Activated CD4-positive, alpha-beta T cell treated with anti-CD3 and anti-CD28 coated beads, Interleukin-2, amount 50 U/mL, for 4 hours (primary cell): ENCODE measurements at places on chromosomes 5 and 9.

DNA sequence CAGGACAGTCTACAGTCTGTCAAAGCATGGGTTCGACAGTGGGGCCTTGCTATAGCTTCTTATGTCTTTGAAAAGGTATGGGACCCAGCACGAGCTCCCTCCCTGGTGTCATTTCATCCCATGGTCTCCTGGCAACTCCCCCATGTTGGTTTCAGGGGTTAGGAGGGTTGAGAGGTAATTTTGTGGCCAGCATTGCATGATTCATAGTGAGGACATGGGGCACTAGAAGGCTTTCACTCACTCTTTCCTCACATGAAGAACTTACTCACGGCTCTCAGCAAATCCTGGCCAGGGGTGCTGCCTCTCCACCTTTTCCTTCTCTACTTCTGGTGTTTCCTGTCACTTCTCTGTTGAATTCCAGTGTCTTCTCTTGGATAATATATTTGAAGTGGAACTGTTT lies 134.7 kb upstream of the TNPO1 start:
- DNase-seq, result no peak

- DNase-seq, result no peak
Measured at GRCh38 chr5:157372472-157372822, 87.6 kb upstream of the NIPAL4 start.

DNA sequence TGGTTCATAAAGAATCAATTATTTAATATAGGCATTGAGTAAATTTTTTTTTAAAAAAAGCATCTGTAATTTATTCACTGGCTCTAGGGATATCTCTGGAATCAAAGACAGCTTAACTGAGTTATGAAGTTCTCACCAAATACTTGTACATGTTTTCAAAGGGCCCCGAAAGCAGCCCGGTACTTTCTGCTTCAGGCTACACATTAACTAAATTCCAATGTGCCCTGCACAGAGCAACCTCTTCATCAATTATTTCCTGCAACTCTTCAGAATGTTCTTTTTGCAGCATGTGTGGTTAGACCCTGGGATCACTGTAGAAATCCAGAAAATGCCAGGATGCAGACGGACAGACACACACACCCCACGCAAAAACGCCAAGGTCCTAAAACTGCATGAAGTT lies 209.0 kb downstream of the EFNA5 start:
- no peak for DNase-seq

DNA sequence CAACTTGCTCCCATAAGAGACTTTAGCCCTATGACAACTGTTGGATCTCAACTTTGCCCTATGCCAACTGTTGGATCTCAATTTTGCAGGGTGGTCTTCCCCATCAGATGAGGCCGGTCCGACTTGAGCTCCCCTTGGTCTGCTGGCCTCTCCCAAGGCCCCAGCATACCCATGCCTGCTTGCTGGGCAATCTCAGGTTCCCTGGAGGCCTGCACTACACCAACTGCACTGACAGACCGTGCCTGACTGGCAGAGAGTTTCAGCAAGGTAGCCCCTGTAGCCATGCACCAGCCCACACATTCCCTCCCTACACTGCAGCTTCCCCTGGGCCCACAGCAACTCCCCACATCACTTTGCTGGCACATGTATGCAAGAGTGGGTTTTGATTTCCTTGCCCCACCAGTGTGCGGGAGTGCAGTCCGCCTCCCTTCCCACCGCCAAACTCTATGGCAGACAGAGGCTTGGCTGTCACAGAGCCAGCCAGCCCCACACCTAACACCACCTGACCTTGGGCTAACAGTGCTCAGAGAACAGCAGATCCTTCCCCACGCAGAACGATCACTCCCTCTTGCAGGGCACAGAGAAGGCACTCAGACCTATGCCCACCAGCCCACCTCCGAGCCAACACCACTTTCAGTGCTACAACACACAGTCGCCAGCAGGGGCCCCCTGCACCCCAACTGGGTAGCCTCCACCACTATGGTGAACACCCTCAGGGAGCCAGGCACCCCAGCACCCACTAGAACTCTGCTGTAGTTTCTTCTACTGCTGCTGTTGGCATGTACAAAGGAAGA lies 279.9 kb upstream of the COX7C start:
- DNase-seq, result no peak

DNA sequence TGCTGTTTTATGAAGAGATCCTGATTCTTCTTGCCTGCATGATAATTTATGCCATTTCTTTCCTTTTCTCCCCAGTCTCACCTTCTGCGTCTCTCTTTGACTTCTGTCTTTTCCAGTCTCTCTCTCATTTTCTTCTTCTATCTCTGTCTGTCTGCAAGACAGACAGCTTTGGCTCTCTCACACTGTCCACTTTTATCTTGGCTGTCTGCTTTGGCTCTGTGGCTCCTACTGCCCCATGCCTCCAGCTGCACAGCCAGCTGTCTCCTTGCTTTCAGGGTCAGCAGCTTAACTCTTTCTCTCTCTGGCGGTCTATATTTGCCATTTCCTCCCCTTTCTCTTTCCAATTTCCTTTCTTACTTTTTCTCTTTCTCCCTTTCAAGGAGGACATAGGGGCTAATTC lies 971.1 kb upstream of the COX7C start:
- DNase-seq, result no peak

DNA sequence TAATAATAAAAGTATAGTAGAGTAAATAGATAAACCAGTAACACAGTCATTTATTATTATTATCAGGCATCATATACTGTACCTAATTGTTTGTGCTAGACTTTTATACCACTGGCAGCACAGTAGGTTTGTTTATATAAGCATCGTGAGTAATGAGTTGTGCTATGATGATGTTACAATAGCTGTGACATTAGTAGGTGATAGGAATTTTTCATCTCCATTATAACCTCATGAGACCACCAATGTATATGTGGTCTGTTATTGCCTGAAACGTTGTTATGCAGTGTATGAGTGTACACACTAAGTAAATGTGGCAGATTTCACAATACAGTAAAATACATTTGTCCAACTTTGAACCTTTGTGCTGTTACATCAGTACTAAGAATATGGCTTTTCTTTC lies 72.7 kb upstream of the SPATA31D4 start:
- DNase-seq, result no peak

DNA sequence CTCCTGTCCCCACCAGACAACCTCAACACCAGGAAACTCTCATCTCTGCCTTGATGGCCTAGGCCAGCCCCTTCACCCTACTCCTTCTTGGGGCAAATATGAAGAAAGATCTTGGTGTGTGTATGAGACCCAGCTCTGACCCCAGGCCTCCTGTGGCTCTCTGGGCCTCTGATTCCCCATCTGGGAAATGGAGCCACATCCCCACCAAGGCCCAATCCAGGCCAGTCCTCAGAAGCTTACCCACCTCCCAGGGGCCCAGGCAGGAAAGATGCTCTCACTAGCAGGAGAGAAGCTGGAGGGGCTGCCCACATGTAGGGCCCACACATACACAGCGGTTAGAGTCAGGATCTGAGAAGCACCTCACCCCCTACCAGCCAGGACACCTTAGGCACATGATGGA lies 38.9 kb downstream of the BICD2 start:
- no peak for DNase-seq

GRCh38 chr9:91340395-91340967 lies 21.2 kb downstream of the AUH start:
- no peak for DNase-seq

DNA sequence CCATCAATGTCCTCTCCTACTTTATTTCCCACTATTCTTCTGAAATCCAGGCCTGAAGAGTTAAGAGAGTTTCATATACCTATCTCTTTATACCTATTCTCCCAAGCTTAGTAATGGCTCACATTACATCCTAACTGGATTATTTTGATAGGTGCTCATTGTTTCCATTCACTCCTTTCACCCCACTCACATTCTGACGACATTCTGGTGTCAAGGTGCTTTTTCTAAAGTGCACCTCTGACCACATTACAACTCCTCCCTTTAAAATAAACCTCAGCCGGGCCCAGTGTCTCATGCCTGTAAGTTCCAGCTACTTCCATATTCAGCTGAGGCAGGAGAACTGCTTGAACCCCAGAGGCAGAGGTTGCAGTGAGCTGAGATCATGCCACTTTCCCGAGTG lies 417.1 kb downstream of the BNC2 start:
- no peak for DNase-seq

- no peak for DNase-seq
Measured at GRCh38 chr5:135478938-135479337, 26.8 kb upstream of the TIFAB start.

DNA sequence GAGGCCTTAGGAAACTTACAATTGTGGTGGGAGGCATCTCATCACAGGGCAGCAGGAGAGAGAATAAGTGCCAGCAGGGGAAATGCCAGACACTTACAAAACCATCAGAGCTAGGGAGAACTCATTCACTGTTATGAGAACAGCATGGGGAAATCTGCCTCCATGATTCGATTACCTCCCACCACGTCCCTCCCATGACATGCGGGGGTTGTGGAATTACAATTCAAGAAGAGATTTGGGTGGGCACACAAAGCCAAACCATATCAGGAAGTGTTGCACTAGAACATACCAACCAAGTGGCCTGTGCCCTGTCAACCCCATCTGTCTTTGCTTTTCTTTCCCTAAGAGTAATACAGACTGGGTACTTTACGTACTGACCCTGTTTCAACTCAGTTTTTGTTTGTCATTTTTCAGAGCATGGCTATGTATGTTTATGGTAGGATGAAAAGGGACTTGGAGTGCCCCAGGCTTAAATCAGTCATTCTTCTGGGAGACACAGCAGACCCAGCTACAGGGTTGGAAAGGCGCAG lies 58.3 kb upstream of the TGFBR1 start:
- no peak for DNase-seq

DNA sequence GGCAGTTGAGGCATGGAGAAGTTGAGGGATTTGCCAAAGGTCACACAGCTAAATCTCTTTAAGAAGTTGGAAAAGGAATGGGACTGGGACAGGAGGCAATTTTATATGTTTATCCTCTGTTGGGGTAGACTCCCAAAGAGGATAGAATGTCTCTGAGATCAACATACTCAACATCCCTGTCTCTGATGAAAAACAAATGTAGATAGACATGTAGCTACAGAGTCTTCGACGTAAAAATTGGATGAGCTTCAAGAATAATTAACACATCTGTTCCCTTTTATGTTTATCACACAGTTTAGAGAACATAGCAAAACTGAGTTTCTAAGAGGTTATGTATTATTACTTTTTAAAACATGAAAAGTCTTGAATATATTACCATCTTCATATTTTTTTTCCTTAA lies 204.6 kb upstream of the CD180 start:
- DNase-seq, result no peak
